ENCODE measurements at places on chromosomes 6 and 20.

DNA sequence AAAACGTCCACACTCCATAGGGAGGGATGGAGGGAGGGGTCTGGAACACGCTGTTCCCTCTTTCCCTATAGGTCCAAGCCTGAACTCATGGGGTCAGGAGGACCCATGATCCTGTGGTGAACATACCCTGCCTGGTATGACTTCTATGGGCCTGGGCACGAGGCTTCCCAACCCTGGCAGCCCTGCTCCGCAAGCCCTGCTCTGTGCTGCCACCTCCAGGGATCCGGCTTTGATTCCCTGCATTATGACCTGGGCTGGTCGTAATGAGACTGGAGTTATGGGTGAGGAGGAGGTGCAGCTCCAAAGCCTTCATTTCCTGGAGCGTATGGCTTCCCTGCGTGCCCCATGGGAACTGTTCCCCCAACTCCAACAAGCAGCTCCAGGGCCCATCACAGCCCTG is 54.9 kb downstream of the CDH22 start:
- no peak for DNase-seq

GRCh38 chr6:109230453-109230852 is 135.1 kb downstream of the CEP57L1 start:
- no peak for DNase-seq

DNA sequence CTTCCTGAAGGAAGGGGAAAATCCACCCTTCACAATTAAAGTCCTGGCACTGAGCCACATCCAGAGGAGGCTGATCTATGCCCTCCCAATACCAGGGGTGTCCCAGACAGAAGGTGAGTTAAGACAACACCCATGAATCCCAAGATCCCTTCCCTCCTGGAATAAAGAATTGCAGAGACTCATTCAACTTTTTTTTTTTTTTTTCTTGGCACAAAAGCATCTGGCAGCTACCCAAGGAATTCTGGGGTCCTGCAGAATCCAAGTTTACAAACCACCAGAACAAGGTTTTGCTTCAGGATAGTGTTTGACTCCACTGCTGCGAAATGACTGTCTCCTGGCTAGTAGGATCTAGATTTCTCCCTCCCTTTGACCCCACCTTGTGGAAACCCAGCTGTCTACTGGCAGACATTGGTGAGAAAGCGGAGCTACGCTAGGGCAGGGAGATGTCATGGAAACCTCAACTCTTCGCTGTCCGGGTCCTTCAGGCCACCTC is 37.4 kb downstream of the JAG1 start:
- DNase-seq, result no peak

- no peak for DNase-seq
These were observed 128.8 kb upstream of the CD93 start for GRCh38 chr20:23214903-23215302.

DNA sequence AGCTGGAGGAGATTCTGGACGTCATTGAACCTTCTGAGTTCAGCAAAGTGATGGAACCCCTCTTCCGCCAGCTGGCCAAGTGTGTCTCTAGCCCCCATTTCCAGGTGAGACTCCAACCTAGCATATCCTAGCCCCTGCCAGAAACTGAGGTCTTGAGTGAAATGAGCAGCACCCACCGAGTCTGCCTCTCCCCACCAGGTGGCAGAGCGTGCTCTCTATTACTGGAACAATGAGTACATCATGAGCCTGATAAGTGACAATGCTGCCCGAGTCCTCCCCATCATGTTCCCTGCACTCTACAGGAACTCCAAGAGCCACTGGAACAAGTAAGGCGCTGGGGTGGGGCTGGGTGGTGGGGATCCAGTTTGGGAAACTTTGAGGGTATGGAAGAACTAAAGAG is 4.6 kb downstream of the MEA1 start:
- no peak for DNase-seq
